Activated CD4-positive, alpha-beta T cell treated with anti-CD3 and anti-CD28 coated beads for 36 hours (primary cell): ENCODE measurements at places on chromosomes 2 and 18. TPM values are rescaled to one million over a fixed set of nuclear protein-coding genes. Genes with fewer than 3 reads are reported as not detected.

DNA sequence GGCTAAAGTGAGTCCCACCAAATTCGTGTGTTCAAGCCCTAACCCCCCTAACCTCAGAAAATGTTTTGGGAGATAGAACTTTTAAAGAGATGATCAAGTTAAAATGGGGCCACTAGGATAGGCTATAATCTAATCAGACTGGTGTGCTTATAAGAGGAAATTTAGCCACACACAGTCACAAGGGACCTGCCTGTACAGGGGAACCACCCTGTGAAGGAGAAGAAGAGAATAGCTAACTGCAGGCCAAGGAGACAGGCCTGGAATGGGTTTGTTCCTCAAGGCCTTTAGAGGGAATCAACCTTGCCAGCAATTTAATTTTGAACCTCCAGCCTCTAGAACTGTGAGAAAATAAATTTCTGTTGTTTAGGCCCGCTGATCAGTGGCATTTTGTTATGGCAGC, 36.0 kb upstream of the TANK start:
- no peak for DNase-seq

GRCh38 chr2:58633613-58634365, 392.7 kb upstream of the FANCL start:
- no peak for DNase-seq

GRCh38 chr2:38074058-38074763, 1.7 kb downstream of the CYP1B1 start:
- DNase-seq, result peak; percentile 33

The CACNB4 gene
- total RNA-seq, result 0.26 TPM

The SCN9A gene
- total RNA-seq, result 0.07 TPM

DNA sequence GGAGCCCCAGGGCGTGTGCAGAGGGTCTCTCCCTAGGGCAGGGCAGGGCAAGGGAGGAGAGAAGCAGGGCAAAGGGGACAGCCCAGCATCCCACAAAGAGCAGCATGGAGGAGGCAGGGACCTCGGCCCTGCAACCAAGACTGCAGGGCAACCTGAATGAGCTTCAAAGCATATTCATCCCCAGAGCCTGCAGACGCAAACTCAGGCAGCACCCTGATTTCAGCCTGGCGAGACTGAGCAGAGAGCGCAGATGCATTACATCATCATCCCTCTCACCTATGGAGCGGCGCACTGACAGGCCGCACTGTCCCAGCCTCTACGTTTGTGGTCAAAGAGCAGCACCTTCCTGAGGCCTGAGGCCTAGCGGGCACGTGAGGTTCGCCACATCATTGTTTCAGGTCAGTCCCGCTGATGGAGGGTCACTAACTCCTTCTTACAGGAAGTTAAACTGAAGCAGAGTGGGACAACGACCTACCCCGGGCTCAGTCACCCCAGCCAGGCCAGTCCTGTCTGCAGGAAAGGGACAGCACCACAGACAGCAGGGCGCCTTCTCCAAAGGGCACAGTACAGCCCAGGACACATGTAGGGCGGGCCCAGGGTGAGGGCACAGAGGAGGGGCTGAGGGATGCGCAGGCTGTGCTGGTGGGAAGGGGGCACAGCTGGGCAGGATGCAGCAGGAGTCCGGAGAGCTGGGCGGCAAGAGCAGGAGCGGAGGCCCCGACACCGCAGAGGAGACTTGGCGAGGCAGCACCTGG, 67.2 kb upstream of the RAB6C start:
- DNase-seq, result no peak

- no peak for DNase-seq
Observed at GRCh38 chr2:9644603-9645002, 13.8 kb upstream of the YWHAQ start.

DNA sequence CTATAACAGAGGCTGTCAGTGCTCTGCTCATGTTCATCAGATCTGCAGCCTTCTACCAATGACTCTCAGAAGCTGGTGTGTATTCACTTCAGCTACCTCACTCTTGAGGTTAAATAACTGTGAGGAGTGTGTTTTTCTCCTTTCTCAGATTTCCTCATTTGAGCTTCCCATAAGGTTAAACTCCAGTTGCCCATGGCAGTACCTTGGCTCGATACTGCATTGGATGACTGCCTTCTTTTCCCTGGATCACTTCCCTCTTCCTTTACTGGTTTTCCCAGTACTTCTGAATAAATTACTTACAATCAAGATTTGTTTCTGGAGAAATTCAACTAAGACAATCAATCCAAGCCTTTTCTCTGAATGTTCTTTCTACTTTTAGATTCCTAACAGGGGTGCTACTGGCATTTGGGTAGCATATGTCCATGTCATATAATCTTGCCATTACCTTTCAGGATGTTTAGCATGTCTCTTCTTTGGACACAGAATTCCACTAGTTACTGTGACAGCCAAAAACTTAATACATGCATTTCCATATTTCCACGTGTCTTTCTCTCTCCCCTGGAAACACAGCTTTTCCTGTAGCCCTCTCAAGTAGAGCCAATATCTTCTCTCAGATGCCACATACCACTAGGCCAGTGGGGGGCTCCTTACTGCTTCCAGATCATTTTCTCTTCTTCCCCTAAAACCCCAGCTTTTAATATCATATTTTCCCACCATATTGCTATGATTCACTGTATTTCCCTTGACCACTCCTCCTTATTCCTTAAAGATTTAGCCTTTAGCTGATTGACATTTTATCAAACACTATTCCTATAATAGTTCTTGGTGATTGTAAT, 15.0 kb upstream of the SPOPL start:
- DNase-seq, result no peak

DNA sequence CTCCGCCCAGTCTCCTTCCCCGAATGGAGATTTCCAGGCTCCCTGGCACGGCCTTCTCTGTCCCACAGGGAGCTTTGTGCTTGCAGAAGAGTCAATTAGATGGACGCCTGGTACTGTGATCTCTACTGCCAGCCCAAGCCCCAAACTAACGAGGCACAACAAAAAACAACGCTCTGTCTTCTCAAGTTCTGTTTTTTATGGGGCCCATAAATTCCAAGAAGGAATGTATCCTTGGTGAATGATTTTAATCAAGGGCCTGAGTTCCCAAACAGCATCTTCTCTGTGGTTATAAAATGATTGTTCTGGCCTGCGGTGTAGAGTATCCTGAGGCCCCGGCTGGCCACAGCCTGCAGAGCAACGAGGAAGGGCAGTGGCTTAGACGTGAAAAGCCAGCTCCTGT, 219.5 kb downstream of the CLIP4 start:
- no peak for DNase-seq

- no peak for DNase-seq
Observed at GRCh38 chr2:16088802-16089112, 148.4 kb downstream of the MYCN start.

The LYG2 gene
- total RNA-seq, result not detected

DNA sequence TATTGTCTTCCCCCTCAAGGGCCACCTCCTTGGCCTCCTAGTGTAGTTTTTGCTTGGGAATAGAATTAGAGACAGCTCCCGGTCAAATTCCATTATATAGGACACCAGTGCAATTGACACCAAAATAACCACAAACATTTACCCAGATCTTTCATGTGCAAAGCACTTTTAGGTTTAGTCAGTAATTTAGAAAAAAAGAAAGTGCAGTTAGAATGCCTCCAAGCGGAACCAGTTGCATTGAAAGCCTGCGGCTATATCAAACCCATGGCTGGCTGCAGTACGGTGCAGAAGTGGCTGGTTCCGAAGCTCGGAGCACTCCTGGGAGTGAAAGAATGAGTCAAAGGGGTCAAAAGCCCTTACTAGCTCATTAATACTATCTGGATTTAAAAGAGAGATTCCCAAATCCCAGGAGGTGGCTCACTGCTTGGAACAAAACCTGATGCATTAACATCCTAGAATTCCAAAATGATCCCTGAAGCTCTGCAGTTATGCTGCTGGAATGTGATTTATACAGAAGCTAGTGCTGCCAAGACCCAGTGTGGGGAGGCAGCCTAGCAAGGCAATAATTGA, 432.2 kb upstream of the KLHL29 start:
- DNase-seq, result no peak

- DNase-seq, result peak; percentile 11
Observed at GRCh38 chr2:112805542-112805941, 21.2 kb upstream of the IL1A start.

GRCh38 chr2:65557616-65558573, 125.5 kb upstream of the SPRED2 start:
- DNase-seq, result no peak

DNA sequence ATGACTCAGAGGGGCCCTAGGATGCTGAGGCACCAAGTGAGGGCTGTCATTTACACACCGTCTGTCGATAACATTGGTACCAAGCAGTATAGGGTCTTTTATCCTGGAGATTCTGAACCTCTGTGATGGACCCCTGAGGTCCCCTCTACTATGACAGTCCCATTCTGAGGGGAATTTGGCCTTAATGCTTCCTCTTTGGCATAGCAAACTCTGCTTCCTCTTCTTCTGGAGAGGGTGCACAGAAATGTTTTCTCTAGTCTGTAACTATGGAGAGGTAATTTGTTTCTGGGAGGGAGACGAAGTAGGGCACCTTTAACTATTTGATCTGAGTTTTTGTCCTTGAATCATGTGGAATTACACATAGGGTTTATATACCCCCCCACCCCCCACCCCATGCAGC, 44.8 kb downstream of the INPP4A start:
- DNase-seq, result no peak

DNA sequence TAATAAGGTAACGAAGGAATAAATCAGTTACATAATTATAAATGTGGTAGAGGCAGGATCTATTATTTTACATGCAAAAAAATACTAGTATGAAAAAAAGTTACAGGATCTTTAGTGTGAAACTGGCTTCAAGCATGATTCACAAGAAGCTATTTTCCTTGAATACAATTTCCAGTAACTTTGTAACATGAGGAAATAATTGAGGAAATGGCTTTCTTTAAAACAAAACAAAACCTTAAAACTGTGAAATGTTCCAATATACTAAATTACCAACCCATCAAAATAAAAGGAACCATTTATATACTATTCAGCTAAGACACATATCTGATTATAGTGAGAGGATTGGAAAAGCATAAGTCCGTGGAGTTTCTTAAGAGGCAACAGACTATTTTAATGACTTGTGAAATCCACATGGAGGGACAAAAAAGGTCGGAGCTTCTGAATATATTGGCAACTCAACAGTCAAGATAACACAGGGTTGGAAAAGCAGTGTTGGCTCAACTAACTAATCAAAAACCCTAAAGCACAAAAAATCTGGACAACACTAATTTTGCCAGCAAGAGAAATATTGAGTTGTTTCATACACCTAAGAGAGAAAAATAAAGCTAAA, 10.6 kb downstream of the IRS1 start:
- DNase-seq, result no peak

DNA sequence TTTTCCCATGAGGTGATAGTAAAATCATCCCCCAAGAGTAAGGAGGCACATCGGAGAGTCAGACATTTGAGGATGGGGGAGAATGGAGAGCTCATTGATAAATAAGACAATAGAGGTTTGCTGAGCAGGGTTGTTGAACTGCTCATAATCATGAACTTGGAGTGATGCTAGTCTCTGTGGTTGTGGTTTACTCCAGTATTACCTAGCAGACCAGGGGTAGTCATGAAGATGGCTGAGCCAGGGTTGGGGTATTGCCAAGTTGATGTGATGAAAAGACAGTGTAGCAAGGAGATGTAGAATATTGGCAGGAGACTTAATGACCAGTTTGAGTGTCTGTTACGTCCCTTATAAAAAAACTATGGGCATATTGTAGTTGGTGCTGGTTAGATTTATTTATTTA, 25.4 kb downstream of the CYBRD1 start:
- DNase-seq, result no peak

- DNase-seq, result no peak
Observed at GRCh38 chr18:47558110-47558750, 306.8 kb upstream of the SKOR2 start.

The EGR4 gene
- 0.18 TPM for total RNA-seq

DNA sequence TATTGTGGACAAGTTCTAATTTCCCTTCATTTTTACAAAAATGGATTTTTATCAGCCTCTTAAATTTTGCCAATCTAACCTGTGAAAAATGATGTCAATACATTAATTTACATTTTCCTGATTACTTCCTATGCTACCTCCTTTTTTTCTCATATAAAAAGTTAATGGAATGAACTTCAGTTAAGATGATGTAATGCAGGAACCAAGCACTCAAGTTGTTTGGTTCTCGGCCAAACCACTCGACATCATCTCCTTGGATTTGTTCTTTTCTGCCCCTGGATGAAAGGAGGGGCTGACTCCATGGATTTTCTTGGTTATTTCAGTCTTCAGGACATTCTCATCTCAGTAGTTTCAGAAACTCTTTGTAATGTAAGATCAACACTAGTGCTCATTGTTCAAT, 253.1 kb upstream of the NXPH2 start:
- no peak for DNase-seq

The LRP2 gene
- total RNA-seq, result 3.0 TPM

The KLHL14 gene
- not detected for total RNA-seq
